Activated T-helper 2 cell treated with anti-CD3 and anti-CD28 coated beads, Interferon-gamma antibody, Interleukin-2, Interleukin-4, amounts not matched to agents 10 μg/mL and 5 μg/mL and 100 μg/mL, durations not matched to agents 14 hours and 24 hours and 36 hours (primary cell): ENCODE measurements at places on chromosomes 11 and 22. TPM values are rescaled to one million over a fixed set of nuclear protein-coding genes. Genes with fewer than 3 reads are reported as not detected.

DNA sequence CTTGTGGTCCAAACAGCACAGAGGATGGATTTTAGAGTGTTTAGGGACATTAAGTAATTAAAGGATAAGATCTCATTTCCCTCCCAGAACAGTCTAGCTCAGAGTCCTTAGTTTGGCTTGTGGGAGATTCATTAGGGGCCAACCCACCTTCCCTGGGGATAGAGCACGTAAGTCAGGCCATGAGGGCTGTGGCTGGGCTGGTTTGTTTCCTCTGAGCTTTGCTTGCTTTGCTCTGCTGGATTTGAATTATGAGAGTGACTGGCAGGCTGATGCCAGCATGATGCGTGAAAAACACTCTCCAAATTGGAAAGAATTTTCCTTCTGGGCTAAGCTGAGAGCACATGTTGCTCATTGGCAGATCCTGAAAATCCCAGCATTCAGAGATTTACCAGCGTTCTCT is 84.7 kb upstream of the HEPHL1 start:
- no peaks in the 10 kb centered on the region for H3K4me1 ChIP-seq
- no peaks in the 10 kb centered on the region for H3K27me3 ChIP-seq
- H3K27ac ChIP-seq: no peak overlapping the region
- no peak overlapping the region for H3K4me3 ChIP-seq
- no peak for DNase-seq

GRCh38 chr22:46699091-46699490 is 39.0 kb downstream of the CERK start:
- no peak overlapping the region for H3K4me3 ChIP-seq
- H3K36me3 ChIP-seq: peaks cover 55% of the 10 kb centered on the region
- H3K27ac ChIP-seq: no peak overlapping the region
- no peaks in the 10 kb centered on the region for H3K4me1 ChIP-seq
- H3K27me3 ChIP-seq: no peaks in the 10 kb centered on the region
- no peak for DNase-seq

FHIP1B gene
- 17.6 and 17.9 TPM in 2 replicates for total RNA-seq

- H3K27ac ChIP-seq: no peak overlapping the region
- no peak for DNase-seq
- peaks cover 4% of the 10 kb centered on the region for H3K36me3 ChIP-seq
- H3K4me3 ChIP-seq: no peak overlapping the region
- H3K4me1 ChIP-seq: no peaks in the 10 kb centered on the region
Observed at GRCh38 chr11:1473011-1473628, 13.5 kb downstream of the MOB2 start.

- H3K36me3 ChIP-seq: no peaks in the 10 kb centered on the region
- H3K4me3 ChIP-seq: no peak overlapping the region
- no peaks in the 10 kb centered on the region for H3K4me1 ChIP-seq
- DNase-seq: no peak
- no peak overlapping the region for H3K27ac ChIP-seq
Observed at GRCh38 chr11:15958910-15959309, 397.4 kb downstream of the SOX6 start.
